ENCODE measurements at places on chromosomes 5 and 9.

DNA sequence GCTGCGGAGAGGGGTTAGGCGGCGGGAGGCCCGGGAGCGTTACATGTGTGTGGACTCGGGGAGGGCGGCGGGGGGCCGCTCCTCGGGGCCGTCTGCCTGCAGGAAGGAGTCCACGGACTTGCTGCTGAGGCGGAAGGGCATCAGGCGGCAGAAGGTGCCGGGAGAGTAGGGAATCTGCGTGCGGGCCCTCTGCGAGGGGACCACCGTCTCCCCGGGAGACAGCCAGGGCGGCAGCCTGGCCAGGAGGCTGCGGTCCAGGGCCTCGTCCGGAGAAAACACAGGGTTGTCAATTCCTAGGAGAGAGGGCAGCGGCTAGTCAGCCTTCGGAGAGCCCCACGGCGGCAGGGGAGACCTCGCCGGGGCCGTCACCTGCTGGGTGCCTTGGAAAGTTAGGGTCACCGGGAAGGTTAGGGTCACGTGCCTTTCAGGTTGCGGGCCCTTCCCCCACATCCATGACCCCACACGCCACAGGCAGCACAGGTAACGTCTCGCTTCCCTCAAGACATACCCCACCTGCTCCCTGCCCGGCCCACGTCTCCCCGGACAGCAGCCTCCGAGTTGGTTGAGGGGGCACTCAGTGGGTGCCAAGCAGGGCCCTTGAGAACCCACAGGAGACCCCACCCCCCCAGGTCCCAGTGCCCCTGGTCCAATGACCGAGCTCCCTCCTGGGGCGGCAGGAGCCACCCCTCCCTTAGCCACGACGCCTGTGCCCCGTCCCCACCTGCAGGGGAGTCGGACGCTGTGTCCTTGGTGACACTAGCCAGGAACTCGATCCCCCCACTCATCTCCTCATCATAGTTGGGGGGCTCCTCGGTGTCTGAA, 32.1 kb downstream of the EXOC3 start:
- no peak for DNase-seq

- DNase-seq: no peak
Observed at GRCh38 chr5:136275601-136276000, 82.6 kb upstream of the SMIM32 start.

DNA sequence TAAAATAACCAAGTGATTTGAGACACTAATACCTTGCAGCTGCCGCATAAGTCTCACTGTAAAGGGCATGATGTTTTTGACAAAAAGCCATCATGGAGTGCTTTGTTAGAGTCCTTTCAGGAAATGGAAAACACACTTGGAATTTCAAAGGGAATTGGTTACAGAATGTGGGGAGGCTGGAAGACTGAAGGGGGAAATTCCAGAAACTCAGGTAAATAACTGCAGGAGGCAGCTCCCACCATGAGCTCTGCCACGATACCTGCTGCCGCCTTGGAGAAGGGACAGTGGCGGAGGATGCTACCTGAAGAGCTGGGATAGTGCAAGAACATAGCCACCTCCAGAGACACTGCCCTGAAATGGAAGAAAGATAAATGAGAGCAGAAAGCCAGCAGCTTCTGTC, 66.9 kb downstream of the PRKACG start:
- no peak for DNase-seq

DNA sequence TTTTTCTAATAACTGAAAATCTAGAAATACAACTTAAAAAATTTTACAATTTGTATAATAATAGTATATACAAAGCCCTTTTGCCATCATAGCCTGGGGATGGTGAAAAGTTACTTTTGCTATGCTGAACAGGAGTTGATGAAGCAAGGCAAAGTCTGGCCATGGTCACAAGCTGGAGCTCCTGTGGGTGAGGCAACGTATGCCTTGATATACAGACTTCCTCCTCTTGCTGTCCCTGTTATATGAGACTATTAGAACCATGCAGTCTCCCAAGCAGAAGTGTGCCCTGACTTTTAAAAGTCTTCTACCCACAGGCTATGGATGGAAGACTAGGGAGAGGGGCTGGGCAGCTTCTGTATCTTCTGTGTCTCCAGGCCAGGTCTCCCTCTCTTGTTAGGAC, 15.7 kb downstream of the FAM151B start:
- DNase-seq: no peak

GRCh38 chr9:79953908-79954307, 382.1 kb downstream of the TLE4 start:
- DNase-seq: no peak

GRCh38 chr5:138663009-138663408, 87.8 kb upstream of the HSPA9 start:
- peak; percentile 77 for DNase-seq

DNA sequence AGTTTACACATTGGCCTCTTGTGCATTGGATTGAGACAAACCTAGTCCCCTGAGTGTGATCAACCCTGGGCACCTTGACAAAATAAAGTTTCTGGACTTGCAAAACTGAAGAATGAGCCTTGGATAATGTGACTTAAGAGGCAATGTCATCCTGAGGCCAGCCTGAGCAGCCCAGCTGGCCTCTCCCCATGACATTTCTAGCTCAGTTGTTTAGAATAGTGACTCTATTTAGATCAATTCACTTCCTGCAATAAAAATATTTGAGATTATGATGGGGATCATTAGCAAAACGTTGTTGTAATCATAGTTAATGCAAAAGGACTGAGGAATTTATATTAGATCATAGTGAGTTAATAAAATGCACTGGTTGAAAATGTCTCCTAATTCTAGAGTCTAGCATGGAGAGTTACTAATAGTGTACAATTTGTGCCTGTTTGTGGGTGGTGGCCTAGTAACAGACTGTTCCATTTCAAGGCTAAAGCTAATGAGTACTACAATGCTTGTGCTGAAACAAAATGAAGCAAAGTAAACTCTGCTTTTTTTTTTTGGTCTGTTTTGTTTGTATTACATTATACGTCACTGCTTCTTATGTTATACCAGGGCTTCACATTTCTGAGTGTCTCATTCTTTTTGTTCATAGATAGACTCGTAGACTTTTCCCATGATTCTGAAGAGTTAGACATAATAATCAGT, 10.9 kb upstream of the RHOBTB3 start:
- DNase-seq: no peak

- DNase-seq: no peak
Observed at GRCh38 chr5:173291722-173292658, 36.2 kb downstream of the STC2 start.

DNA sequence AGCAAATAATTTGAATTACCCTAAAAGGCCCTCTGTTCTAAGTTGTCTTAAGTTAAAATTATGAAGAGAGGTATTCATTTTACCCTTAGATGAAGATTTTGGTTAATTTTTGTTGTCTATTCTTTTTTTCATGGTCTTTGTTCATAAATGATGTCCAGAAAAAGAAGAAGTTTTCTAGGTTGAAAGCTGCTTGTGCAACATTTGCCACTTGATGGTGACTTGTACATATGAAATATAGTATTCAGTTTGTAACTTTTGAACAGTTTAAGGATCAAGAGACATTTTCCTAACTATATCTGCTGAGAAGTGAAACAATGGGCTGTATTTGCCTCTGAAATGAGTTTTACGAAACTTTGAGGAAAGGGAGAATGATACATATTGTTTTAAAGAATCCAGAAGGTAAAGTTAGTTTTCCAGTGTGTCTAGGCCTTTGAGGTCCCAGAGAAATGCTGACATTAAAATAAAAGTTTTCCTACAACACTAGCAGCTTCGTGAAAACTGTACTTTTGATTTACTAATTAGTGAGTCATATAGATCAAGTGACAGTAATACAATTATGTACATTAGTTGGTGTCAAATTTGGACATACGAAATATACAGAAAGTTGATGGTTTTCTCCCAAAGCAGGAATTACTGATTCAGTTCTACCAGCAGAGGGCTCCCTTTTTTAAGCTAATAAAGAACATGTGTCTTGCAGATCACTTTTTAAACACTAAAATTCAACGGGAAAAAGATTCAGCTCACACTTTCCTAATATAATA, 70.5 kb downstream of the PIK3R1 start:
- DNase-seq: peak; percentile 52

DNA sequence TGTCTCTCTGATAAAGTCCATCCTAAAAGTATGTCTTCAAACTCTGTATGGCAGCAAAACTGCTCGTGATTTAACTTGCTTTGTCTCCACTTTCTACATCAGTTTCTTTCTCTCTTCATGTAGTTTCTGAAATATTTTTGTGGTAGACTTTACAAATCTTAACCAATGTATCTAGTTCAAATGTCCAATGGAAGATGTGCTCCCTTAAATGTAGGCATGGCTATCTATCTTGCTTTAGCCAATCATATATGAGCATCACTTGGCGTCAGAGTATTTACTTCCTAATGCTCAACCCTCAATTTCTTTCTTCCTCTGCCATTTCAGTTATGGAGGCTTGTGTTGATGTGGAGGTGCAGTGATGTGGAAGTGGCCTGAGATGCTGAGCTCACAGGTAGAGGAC, 206.1 kb upstream of the ZNF608 start:
- no peak for DNase-seq

DNA sequence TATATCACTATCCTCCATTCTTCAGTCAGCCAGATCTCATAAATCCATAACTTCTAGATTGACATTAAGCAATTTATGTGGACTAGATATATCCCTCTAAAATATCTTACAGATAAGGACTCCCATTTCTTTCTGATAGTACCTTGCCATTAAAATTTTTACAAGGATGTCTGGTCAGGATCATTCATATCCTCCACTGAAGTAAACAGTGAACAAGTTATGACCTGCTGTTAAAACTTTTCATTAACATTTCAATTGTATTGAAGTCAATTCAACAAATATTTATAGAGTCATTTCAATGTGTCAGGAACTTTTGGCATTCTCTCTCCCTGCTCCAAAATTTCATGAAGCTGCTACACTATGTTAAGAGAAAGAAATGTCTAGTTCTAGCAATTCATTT, 1159.6 kb downstream of the CDH12 start:
- DNase-seq: no peak

DNA sequence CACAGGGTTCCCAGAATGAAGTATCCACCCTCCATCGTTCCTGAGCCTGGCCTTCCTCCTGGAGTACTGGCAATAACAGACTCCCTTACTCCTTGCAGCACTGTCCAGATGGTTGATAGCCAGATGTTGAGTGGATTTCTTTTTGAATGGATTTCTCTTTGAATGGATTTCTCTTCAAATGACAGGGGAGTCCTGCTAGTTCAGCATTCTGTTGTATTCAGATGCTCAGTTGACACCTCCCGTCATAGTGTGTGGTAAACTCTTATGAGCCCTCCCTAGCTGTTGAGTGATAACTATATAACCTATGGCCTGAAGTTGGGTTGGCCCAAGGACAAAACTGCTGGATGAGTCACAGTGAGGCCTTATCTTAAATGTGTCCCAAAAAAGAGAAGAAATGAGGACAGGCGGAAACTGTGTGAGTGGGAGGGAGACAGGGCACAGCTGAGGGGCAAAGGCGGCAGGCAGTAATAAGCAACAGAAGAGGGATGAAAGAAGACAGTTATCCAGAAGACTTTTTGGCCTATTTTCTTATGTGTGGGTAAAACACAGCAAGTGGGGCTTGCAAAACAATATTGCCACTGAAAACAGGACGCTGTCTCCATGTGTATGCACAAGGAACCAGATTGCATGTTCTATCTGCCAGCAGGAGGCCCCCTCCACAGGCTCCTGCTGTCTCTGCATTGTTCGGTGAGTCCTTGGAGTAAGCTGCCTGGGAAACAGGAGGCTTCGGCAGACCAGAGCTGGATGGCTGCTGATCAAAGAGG, 209.5 kb upstream of the S1PR3 start:
- DNase-seq: no peak

DNA sequence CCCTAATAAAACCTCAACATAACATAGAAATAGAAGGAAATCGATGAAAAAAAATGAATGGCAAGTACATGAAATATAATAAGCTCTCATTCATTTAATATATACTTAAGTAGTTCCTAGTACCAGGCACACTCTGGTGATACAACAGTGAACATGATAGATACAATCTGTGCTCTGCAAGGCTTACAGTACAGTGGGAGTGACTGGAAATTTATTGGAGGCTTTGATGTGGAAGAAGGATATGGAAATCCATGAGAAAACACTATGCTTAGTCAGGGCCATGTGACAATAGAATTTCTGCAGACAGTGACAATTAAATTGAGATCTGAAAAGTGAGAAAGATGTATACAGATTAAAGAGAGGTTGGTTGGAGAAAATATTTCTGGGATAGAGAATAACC, 32.0 kb upstream of the IL33 start:
- DNase-seq: peak; percentile 23

- DNase-seq: no peak
Observed at GRCh38 chr5:113052041-113052795, 75.6 kb downstream of the DCP2 start.

- no peak for DNase-seq
Observed at GRCh38 chr5:39282561-39282960, 63.2 kb upstream of the FYB1 start.

DNA sequence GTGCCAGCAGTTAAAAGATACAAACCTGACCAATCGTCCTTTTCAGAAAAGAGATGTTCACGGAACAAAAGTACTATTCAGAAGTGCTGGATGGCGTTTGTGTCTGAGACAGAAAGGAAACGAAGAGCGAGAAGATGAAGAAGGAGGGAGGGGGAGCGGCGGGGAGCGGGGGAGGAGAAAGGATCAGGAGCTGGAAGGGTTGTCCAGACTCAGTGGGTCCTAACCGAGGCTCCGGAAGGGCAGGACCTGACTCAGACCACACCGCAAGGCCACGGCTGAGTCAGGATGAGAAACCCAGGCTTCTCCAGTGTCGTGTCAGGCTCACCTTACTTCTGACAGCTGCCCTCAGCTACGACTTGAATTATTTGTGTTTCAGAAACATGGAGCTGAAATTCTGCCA, 46.2 kb downstream of the PAX5 start:
- no peak for DNase-seq

GRCh38 chr9:120612218-120612617, 32.3 kb upstream of the CDK5RAP2 start:
- DNase-seq: no peak

- no peak for DNase-seq
Observed at GRCh38 chr9:120934281-120934680, 7.7 kb upstream of the TRAF1 start.

GRCh38 chr5:129616517-129616916, 131.4 kb upstream of the MINAR2 start:
- DNase-seq: no peak

GRCh38 chr5:172685091-172685490, 44.0 kb downstream of the NEURL1B start:
- no peak for DNase-seq

DNA sequence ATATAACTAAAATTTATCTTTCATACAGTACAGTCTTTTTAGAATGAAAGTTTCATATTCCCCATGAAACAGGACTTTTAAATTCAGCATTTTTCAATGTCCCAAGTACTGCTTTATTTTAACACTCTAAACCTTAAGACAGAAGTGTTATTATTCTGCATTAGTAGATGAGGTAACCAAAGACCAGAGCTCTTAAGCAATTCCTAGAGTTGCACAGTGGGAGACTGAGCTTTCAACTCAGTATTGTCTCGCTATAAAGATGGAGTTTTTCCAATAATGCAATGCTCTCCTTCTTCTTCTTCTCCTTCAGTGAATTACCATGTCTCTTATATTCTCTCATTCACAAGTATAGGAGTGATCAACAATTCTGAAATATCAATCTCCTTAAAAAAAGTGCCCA, 479.7 kb downstream of the CETN3 start:
- no peak for DNase-seq
